Stomach (tissue), 19 donors: ENCODE measurements at places on chromosomes 12 and 14. TPM values are rescaled to one million over a fixed set of nuclear protein-coding genes. Genes with fewer than 3 reads are reported as not detected.

- no peak for DNase-seq
These were observed 3.5 kb upstream of the SCNN1A start for GRCh38 chr12:6378709-6379472.

DNA sequence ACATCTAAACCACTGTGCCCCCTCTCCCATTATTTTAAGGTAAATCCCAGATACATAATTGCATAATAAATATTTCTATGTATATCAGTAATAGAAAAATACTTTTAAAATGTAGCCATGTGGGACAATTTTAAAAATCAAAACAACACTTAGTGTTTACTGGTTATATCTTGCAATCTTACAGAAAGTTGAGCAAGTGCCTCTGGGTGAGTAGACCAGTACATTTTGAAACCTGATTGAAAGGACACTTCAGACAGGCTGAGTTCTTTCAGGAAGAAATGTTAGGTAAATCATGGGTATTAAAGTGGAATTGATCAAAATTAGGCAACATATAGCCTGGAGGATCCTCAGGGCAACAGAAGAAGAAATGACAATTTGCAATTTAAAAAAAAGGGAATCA, 7.2 kb downstream of the SLC38A4 start:
- no peak for DNase-seq

DNA sequence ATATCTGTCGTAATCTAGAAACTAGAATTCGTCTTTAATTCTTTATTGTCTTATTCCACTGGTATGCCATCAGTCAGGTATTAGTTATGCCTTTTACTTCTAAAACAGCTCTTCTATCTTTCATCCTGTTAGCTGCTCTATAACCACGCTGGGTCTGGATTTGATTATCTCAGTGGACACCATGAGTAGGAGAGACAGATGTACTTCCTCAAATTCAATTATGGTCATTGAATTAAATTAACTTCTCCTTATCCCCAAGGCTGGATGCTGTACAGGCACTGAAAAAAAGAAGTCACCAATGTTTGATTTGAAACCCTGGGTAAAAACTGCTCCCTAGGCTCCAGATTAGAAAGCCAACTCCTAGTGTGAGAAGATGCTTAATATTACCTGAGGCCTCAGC, 107.3 kb downstream of the PIK3C2G start:
- no peak for DNase-seq

DNA sequence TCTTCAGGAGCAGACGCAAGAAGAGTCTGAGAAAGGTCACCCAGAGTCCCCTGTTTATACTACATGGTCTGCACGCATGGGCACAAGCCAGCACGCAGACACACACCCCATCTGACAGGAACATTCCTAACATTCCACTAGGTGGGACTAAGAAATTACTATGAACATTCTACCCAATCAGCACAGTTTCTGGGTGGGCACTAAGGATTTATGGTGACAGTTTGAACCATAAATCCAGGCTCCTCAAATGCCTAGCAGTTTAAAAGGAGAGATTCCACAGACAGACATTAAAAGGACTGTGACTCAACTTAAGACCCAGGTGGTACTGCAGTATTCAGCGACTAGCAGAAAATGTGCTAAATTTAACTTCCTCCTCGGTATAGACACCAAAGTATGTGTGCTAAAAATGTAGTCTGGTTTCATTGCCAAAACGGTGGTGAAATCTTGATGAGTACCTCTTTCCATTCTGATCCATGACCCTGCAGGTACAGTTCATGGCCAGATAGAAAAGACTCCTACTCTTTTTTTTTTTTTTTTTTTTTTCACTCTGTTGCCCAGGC, 16.2 kb downstream of the ABHD4 start:
- DNase-seq: no peak

DNA sequence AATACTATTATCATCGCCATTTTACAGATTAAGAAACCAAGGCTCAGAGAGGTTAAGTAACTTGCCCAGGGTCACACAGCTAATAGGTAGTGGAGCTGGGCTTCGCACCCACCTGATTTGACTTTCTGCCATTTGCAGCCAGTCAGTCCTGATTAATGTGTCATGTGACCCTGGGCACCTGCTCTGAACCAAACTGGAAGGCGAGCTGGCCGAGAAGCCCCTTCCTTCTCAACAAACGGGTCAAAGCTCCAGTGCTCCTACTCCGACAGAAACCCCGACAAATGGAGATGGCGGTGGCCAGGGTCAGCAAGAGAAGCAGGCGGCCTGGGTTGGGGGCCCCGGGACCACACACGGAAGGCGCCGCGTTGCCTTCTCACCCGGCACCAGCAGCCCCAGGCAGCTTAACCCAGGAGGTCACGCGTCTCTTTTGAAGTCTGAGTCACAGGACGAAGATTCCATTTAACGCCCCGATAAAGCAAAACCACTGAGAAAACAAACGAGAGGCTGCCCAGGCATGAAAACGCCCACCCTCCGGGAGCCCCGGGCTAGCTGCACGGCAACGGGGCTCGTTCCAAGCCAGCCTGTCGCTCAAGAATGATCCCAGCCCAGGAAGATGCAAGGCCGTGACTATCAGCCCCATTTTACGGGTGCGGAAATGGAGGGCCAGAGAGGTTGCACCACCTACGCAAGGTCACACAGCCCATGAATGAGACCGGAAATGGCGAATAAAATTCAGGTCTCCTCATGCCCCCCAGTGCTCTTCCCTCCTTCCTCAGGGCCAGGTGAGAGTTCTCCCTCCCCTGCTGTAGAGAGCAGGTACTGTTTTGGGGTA, 124.8 kb downstream of the SCARB1 start:
- DNase-seq: peak; percentile 73

DNA sequence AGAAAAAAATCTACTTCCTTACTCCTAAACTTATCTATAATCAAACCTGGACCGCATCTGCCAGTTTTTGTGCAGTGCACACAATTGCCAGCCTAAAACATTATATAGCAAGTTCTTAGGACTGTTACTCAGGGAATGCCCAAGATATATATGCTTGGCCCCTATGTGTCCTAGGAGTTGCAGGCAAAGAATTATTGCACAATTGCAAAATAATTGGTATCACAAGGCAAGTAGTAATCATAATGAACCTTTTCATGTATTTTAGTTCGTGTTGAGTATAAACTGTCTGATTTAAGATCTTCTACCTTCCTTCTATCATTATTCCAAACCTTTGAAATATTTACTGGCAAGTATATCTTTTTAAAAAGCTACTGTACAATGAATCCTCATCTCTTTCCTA, 45.5 kb downstream of the TMTC3 start:
- no peak for DNase-seq

DNA sequence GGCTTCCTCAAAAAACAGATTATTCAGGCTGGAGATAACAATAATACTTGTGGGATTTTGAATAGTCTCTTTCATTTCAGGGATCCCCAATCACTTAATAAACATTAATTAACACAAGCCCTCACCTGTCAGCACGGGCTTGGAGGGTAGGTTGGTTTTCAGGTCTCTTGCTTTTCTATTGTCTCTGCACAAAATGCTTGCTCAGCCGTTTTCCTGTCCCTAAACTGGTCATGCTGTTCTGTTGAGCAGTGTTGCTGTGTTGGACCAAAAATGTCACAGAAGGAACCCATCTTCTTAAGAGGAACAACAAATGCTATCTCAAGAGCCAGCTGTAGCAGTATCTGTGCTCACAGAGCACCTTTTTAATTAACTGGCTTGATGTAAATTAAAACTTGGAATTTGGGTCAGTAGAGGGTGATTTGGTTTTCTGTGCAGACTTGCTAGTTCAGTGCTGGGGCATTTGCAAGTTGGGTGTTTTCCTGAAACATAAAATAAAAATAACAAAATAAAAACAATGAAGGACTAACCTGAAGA, 231.8 kb upstream of the CRY1 start:
- DNase-seq: no peak

- DNase-seq: no peak
These were observed 22.7 kb upstream of the LTA4H start for GRCh38 chr12:96057986-96058553.

GRCh38 chr14:56581041-56581727, 1.6 kb downstream of the TMEM260 start:
- no peak for DNase-seq

DNA sequence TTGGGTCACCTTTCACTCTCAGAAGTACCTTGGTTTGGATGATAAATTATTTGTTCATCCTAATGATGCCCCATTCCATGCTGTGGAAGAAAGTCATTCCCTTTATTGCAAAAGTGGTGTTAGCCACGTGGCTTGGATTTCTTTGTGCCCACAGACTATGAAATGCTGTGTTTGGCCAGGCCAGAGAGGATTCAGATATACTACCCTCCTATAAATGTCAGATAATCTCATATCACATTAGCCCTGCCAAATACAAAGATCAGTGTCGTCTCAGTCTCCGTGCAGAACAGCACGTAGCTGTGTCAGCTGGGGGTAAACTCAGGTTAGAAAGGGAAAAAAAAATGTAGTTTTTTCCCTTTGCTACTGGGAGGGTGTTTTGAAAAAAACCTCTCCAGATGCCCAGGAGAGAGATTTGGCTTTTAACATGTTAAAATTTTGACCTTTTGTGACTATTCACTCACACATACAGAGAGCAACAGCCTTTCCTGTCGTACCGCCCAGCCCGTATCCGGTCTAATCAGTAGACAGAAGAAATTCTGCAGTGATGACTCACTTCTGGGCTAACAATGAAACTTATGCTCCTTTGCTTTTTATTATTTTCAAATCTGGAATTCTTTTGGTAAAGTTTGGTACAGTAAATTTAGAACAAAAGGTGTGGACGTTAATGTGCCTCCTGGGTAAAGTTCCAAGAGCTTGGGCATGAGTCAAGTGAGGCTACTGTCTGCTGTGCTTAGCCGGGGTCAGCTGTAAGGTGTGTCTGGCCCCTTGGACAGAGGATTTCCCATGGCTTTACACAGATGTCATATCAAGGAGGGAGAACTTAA, 8.5 kb upstream of the PTPRB start:
- peak; percentile 83 for DNase-seq

GRCh38 chr12:83042441-83043200, 355.9 kb downstream of the TMTC2 start:
- DNase-seq: no peak

DNA sequence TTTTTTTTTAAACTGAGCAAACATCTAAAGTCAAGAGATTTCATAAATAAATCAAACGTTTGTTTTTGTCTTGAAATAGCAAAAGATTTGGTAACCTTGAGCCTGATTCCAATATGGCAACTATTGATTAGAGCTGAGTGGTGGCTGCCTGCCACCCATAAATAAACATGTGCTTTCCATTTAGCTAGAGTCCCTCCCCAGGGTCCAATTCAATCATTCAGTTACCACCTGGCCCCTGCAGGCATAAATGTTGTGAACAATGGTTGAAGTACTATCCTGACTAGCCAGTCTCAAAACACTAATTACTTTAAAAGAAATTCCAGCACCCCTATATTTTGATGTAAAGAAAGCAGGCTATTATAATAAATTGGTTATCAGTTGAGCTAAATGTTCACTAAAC, 129.7 kb upstream of the GRIP1 start:
- no peak for DNase-seq

DNA sequence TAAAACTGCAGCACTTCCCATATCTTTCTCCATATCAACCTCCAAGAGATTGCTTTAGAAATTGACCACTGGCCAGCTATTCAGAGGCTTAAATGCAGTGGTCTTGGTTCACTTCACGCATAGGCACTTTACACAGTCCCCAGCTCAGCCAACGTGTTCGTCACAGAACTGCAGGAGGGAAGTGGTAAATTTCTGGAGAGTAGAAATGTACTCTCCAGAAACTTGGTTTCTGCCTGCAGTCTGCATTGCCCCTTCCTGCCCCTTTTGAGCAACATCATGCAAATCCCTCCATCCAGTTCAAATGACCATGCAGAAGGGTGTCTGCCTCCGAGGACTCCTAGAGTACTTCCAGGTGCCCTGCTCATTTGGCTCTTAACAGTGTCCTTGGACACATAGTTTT, 42.7 kb upstream of the NEDD1 start:
- no peak for DNase-seq

DNA sequence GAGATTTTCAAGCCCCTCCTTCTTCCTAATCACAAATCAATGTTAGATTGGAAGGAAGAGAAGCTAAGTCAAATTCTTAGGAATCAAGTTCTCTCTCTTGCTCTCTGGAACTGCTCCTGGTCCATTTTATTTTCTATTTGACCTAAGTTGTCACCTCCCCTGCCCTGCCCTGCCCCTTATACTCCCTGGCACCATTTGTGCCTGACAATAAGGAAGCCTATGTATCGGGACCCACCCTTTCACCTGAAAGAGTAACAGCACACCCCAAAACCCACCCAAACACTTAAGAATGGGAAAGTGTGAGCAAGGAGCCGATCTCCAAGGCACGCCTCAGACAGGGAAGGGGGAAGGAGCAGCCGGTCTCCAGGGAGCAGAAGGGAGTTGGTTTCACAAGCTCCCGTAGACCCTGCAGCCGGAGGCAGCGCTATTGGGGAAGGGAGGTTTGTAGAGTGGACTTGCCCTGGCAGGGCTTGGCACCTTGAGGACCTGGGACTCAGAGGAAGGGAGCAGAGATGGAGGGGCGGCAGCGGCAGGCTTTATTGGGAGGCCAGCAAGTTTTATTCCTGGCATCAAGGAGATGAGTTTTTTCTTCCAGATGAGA, 1.6 kb downstream of the LRRC74A start:
- peak; percentile 60 for DNase-seq

GRCh38 chr14:102523200-102523568, 13.6 kb upstream of the ANKRD9 start:
- DNase-seq: no peak

ARHGAP9 gene
- 28.1 TPM for total RNA-seq

MYF5 gene
- total RNA-seq: not detected

ACVRL1 gene
- 108 TPM for total RNA-seq

IRF2BPL gene
- total RNA-seq: 25.7 TPM

TPH2 gene
- not detected for total RNA-seq

OR4E2 gene
- total RNA-seq: not detected

DBX2 gene
- total RNA-seq: not detected
